Activated naive CD4-positive, alpha-beta T cell (primary cell): ENCODE measurements at places on chromosomes 12 and 14.

- no peak for DNase-seq
Measured at GRCh38 chr14:80587096-80587724, 354.3 kb downstream of the CEP128 start.

- DNase-seq, result no peak
Measured at GRCh38 chr12:132275110-132275531, 54.3 kb downstream of the GALNT9 start.

- DNase-seq, result no peak
Measured at GRCh38 chr14:105493921-105494605, 3.0 kb downstream of the TEDC1 start.

DNA sequence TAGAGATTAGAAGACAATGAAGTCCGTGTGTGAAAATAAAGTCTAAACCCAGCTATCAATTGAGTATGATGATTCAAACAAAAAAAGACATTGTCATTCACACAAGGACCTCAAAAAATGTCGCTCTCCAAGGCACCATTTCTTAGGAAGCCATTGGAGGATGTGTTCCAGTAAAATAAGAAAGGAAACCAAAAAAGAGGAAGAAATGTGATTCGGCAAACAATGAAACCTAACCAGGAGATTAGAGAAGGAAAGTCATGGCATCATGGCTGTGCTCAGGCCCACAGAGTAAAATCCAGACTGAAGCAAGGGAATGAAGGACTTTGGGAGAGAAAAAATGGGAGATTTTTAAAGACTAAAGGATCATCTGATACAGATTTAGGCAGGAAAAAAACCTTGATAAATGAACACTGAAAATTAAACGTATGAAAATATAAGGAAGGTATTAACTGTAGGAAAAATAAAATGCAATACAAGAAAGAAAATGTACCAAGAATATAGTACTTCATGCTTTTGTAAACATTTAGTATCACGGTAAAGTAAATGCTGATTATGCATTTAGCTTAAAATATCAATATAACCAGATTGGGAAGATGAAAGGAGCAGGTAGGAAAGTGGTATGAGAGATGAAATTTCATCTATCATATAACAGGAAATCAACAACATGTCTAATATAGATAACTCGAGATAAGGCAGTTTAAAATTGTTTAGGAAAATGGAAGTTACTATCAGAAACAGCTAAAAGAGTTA, 38.2 kb upstream of the MTHFD1 start:
- no peak for DNase-seq

DNA sequence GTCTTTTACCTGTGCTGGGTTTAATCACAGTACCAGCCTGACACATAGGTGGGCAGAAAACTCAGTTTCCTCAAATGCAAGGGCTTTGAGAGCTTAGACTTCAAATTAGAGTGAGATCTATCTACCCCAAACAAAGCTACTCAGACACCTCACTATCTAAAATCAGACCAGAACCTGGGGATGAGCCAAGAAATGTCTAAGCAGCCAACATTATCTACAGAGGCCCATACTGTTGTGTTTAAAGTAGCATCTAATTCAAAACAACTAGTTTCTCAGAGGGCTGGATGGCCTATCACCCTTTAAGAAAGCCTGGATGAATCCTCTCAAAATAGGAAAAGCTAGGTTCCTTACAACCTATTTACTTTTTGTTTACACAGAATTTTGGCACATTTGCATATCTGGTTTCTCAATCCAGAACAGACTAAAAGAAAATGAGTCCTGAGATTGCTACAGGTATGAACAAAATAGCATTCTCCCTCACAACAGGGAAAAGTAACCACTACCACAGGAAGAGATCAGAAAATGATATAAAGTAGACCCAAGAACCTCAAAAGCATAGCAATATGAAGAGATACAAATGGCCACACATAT, 142.4 kb downstream of the ZFP36L1 start:
- no peak for DNase-seq

- DNase-seq, result no peak
Measured at GRCh38 chr12:39605996-39606395, 13.6 kb downstream of the ABCD2 start.

DNA sequence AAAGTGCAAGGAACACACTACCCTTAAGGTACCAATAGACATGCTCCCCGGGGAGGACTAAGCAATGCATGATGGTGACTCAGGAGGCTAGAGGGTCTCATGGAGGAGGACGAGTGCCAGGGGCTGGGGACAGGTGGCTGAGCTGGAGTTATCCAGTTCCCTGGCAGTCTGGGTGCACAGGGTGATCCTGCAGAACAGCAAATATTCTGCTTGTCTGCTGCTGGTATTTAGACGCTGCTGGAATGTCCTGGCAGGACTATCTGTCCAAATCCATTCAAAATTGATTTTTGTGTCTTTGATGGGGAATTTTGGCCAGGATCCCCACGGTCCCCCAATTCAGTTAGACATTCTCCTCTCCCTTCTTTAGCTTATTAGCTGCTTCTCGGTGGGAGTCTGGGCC, 138.7 kb downstream of the C12orf75 start:
- DNase-seq, result no peak

DNA sequence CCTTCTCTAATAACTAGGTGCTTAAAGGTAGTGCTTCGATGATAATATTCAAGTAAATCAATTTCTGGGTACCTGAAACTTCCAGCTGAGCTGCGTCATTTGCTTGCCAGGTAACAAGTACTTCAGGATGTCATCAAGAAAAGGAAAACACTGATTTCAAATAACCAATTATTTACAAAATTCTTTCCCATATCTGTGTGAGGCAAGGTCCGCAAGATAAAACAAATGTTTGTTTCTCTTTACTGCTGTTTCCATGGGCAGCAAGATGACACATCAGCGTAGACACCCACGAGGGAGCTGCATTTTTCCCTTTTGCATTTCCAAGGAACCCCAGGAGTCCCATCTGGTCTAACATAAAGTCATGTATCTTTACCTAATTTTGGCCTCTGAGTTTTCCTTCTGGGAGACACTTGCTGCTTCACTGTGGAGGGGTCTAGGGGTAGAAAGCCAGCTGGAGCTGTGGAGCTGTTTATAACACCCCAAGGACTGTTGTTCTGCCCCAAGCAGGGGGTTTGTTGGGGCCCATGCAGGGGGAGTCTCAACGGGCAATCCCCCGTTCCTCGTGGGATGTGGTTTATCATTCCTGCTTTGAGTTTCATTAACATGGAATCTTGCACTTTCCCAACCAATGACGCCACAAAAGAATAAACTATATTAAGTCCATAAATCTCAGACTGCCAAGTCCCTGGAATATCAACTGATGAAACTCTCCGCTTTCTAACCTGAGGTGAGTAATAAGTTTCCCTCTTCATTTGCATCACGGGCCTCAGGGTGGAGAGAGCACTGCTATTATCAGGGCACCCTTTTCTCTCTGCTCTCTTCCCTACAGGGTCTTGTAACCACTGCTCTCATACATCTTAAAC, 112.8 kb upstream of the PELI2 start:
- no peak for DNase-seq

- no peak for DNase-seq
Measured at GRCh38 chr12:124130691-124131591, 157.9 kb downstream of the ZNF664 start.

GRCh38 chr12:120677765-120678473, 9.0 kb upstream of the MLEC start:
- DNase-seq, result no peak

- no peak for DNase-seq
Measured at GRCh38 chr14:86938320-86938719, 1054.7 kb downstream of the GALC start.

DNA sequence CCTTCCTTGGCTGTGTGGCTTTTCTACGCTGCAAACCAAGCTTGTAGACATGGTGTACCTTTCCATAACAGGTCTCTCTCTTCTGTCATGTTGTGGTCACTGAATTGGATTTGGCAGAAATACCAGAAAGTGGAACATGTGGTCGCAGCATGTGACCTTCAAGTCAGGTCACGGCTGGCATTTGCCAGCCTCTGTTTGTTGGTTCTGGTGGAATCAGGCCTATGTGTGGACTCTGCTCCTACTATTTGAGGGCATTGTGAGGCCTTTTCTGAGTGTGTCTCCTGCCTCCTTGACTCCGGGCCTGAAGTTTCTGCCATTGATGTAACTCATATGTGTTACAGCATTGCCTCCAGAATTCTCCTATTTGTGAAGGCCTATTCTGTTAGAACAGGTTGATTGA, 116.7 kb downstream of the CACNA1C start:
- DNase-seq, result no peak

DNA sequence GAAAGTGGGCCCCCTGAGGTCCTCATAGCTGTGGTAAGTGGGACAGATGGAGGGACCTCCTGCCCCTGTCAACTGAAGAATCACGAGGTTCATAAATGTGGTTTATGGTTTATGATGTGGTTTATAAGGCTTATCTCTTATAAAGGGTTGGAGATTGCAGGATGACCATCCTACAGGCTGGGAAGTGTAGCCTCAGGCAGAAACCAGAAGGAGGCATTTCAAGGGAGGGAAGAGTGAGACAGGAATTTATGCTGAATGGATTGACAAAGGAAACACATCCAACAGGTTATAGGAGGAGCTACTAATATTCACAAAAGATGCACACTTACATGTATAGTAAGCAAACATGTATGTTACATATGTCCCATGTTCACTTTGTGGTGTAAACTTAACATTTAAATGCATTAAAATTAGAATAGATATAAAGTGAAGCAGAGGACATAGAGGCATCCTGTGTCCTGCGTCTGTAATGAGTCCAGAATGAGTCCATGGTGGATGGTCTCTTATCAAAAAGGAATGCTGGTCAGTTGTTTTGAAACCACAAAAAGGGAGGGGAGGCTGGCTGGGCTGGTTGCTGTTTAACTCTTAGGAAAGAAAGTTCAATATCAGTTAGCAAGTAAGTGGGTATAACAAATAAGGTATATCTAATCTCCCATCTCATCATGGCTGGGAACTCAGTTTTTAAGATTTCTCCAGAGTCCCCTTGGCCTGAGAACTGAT, 149.0 kb upstream of the RMST start:
- no peak for DNase-seq

DNA sequence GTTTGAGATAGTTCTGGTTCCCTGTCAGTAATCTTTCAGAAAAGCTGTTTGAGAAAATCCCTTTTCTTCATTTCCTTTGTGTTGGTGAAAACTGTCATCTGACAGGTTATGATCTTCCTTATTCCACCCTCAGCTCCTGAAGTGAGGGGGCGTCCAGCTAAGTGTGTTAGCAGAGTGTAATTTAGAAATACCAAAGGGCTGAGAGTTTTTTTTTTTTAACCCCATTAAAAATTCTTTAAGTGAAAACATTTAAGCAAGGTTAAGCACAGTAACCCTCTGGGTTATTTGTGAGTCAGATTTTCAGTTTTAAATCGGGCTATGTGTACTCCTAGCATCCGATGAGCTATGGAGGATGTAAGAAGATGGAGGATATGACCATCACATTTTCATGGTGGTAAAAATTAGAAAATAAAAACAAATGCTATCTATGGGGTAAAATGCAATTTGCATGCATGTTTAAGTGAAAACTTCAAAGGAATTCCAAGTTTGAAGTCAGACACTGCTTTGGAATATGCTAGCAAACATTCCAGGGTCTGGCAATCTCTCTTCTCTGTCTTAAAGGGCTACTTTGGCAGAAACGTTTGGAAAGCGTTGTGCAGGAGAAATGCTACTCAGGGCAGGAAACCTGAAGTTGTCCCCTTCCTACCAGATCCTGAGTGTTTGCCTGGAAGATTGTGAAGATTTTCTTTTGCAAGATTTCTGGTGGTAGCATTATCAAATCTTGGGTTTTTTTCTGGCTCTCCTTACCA, 197.0 kb upstream of the PRICKLE1 start:
- DNase-seq, result no peak

DNA sequence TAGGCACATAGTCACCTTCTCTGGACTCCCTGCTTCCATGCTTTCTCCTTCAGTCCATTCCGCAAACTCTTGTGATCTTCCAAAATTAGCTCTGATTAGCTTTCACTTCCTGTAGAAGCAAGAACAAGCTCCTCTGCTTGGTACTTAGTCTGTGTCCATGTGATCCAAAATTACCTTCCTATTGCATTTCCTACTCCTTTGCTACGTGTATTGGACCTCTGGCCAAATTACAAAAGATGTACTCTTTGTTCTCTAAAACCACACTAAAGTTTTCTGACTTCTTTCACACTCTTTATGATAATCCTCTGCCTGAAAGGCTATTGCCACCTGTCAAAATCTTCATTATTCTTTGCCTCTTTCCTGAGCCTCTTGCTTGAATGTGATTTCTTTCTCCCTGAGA, 786 bp upstream of the TSFM start:
- DNase-seq, result no peak

DNA sequence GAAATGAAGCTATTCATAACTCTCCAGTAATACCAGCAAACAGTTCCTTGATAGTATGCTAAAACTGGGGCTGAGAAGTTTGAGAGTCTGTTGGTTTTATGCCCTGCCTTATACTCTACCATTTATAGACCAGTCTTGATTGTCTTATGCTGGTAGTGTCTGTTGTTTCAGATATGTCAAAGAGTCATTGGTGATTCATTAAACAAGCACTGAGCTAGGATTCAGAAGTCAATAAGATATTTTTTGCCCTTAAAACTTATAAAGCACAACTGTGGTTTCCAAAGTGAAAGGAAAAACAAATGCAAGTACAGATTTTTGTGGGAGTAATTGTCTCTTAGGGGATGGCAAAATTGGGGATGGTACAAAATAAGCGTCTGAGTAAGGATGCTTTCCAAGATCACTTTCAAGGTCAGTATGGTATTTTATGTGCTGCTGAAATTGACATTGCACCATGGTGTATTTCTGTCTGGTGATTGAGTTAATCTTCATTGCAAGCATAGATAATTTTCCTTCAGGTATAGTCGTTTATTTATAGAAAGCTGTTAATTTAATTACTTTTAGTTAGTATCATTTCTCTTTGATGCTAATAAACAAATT, 289.5 kb upstream of the E2F7 start:
- no peak for DNase-seq
